Naive thymus-derived CD8-positive, alpha-beta T cell (primary cell): ENCODE measurements at places on chromosomes 4 and X.

DNA sequence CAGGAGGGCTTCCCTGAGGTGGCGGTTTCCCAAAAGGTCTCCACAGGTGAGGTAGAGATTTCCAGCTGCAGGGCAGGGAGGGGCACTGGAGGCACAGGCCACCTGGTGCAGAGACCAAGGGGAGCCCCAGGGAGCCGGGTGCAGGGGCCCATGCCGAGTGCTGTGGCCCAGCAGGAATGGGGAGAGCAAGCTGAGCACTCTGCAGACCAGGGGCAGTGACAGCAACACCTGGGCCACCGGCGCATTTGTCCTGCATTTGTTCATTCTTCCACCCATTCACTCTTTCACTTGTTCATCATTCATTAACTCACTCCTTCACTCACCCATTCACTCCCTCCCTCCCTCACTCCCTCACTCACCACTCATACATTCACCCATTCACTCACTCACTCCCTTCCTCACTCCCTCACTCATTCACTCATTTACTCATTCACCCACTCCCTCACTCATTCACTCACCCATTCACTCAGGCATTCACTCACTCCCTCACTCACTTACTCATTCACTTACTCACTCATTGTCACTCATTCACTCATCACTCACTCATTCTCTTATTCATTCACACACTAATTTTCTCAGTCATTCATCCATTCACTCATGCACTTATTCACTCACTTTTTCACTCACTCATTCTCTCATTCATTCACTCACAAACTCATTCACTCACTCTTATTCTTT lies 16.3 kb downstream of the CPZ start:
- no peak for DNase-seq

- DNase-seq, result no peak
Measured at GRCh38 chrX:154824638-154825037, 9.8 kb downstream of the SMIM9 start.

DNA sequence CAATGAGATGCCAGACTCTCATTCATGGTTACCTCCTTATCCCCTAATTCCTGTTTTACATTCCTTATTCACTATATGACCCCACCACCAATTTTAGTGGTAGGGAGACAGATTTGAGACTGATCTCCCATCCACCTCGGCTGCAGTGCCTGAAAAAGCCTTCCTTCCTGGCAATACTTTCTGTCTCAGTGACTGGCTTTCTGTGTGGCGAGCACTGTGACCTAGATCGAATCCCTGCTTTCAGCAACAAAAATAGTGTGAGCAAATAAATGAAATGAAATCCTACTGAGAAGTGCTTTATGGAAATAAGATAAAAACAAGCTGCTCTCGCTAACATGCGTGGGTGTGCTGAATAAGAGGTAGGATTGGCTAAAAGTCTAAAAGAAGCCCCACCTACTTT lies 165.3 kb downstream of the GPM6A start:
- no peak for DNase-seq

DNA sequence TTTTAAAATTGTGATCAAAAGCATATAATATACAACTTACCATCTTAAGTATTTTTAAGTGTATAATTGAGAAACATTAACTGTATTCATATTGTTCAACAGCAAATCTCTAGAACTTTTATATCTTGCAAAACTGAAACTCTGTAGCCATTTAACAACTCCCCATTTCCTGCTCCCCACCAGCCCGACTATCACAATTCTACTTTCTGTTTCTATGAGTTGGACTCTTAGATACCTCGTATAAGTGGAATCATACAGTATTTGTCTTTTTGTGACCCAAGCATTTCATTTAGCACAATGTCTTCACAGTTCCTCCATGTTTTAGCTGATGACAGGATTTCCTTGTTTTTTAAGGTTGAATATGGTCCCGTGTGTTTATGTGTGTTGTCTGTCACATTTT lies 106.0 kb downstream of the LRBA start:
- DNase-seq, result no peak

- DNase-seq, result no peak
Measured at GRCh38 chrX:69535661-69536060, 31.5 kb downstream of the NALF2 start.

- DNase-seq, result no peak
Measured at GRCh38 chr4:145785391-145786008, 105.6 kb downstream of the C4orf51 start.

- no peak for DNase-seq
Measured at GRCh38 chr4:151853034-151853433, 92.2 kb upstream of the GATB start.

DNA sequence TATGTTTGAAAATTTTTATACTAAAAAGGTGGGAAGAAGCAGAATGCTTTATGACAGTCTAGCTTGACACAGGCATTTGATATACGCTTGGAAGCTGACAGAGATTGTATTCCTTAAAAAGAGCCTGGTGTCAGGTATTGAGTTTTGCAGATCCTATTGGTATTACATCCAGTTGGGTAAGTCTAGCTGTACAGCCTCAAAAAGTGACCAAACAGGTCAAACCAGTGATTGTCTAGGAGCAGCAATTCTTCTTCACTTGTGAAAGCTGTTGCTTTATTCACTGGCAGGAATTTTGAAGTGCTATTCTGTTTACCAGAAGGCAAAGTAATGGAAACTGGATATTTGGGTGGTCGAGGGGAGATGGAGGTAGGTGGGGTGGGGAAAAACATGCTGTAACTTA lies 77.5 kb downstream of the UCHL1 start:
- DNase-seq, result no peak

GRCh38 chr4:41339812-41340809 lies 83.4 kb downstream of the UCHL1 start:
- DNase-seq, result no peak

DNA sequence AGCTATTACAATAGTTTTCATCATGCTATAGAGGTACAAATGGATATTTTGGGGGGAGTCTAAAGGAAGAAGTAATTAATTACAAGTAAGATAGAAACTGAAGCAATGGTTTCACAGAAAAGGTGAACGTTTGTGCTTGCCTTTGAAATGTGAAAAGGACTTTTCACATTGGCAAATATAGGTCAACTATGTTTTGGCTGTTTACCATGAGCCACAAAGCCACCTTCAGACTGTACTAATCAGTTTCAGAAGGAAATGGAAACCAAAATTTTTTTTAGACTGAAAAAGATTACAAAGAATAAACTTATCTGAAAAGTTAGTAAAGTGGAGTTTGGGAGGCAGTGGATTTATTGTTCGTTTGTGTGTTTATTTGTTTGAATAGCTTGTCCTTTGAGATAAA lies 32.1 kb downstream of the SYTL5 start:
- DNase-seq, result no peak

DNA sequence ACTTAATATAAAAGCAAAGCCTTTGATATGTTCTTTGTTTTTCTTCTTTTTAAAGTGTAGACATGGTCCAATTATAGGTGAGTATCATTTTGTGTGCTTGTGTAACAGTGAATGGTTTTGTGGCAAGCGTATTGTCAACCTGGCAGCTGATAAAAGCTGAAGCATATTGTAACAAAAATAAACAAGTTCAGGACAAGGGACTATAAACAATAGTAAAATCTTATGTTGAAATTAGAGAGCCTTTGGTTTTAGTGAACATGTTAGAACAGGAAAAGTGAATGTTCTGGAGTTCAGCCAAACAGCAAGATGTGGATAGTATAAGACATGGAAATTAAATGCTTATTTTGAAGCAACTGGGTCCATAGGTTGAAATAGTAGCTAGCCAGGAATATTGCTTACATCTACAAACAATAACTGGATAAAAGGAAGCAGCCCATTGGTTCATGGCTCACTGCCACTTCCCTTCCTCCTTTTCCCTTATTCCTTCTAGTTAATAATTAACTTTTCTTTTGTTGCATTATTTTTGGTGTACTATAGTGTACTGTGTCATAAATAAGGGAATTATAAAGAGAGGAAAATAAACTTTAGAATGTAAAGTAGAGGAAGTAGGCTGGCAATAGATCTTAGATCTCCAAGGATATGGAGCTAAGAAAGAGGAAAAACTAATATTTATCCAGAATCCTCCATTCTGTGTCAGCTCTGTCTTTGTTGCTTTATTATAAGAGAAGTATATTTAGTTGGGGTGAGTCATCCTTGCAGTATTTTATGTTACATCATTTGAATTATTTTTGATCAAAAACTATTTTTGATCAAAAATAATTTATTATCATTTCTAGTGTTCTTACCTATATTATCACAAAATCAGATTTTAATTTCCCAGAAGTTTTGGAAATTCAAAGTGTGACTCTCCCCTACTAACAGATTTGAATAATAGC lies 65.6 kb downstream of the MRPL1 start:
- no peak for DNase-seq

- no peak for DNase-seq
Measured at GRCh38 chrX:20595928-20596575, 329.3 kb upstream of the RPS6KA3 start.

- no peak for DNase-seq
Measured at GRCh38 chr4:7787681-7788141, 151.9 kb downstream of the AFAP1 start.

DNA sequence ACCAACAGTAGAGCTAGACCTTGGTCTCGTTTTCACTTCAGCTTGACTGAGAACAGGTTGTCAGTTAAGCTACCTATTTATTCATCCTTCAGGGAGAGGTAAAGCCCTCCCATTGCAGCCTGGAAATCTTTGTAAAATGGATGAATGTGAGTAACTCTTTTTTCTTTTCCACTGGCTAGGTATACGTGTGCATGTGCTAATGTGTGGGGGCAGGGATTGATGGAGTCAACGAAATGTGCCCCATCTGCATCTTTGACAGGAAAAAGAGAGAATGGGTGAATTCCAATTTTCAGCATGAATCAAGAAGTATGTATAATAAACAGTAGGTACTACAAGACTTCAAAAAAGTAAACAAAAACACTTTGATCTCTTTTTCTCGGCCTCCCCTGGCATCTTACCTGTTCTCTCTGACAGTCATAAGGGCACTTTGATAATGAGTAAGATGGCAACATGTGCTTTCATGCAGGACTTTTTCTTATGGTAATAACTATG lies at the start of gene IL21:
Gene IL21, minus strand, starts transcription at position 51 of the 492 bp plus-strand sequence. CDS start 55 bp downstream, outside the sequence.
- DNase-seq, result no peak

- DNase-seq, result no peak
Measured at GRCh38 chrX:86137071-86137470, 11.2 kb upstream of the DACH2 start.

DNA sequence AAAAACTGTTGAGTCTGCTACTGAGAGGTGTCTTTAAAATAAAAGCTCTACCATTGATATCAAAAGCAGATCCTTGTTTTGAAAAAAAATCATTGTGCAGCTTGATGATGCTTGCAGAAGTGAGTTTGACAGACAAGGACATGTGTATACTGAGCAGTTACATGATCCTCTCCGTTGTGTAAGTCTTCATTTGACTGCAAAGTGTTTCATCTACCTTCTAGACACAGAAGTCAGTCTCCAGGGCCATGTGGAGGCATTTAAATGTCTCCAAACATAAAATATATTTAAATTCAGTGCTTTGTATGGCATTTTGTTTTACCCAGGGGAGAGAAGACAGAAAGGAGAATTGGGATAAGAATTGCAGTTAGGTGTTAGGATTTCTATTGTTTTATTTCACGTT lies 107.8 kb upstream of the MYOZ2 start:
- DNase-seq, result no peak

GRCh38 chrX:48698306-48698705 lies 1.8 kb downstream of the SUV39H1 start:
- DNase-seq, result no peak

GRCh38 chr4:29295280-29295679 lies 1424.9 kb upstream of the PCDH7 start:
- DNase-seq, result no peak

DNA sequence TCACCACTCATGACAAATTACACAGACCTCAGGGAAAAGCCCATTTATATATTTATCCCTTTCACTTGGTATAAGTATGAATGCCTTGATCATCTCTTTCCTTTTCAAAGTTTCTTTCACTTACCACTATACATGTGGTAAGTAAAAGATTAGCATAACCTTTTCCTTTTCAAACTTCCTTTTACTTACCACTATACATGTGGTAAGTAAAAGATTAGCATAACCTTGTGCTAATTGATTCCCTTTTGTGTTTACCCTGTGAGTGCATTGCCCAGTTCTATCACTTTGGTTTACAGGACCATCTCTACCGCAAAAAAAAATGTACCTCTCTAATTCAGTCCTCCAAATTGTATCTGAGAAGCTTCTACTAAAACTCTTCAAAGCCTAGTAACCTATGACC lies 32.7 kb upstream of the TCEANC start:
- DNase-seq, result no peak

GRCh38 chr4:86816501-86817273 lies 32.5 kb downstream of the SLC10A6 start:
- no peak for DNase-seq

DNA sequence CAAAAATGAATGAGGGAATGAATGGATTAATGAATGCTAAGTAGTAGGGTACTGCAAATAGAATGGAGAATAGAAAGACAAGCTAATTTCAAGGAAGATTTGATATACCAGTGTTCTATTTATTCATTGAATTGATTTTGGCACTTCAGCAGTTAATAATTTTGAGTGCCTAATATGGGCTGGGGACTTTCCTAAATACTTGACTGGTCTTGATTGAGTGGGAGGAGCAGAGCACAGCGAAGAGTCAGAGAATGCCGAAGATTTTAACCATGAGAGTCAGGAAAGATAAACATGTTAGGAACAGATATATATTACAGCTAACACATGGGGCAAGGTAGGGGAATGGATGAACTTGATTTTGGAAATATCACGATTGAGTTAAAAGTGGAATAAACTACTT lies 10.6 kb downstream of the IL15 start:
- DNase-seq, result no peak

DNA sequence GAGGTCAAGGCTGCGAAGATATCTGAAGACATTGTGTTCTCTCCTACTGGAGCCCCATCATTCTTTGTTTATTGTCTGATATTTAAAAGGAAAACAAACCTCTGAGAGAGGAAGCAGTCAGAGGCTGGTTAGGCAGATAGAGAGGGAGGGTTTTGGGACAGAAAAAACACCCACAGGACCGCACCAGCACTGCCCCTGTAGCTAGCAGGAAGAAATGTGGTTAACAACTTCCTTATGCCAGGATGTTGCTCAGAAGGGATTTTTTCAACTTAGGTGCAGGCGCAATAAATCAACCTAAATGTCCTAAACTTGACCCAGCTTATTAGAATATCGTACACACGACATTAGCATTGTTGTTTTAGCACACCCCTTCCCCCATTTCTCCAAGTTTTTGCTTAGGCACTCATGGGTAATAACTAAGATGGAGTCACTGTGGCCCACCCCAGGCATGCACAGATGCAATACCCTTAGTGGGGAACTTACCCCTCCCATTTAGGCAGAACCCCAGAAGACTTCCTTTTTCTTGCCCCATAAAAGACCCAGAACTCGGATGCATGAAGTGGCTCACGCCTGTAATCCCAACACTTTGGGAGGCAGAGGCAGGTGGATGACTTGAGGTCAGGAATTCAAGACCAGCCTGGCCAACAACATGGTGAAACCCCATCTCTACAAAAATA lies 2.8 kb upstream of the ZNF718 start:
- no peak for DNase-seq
